Suprapubic skin (tissue), 4 donors: ENCODE measurements at places on chromosomes 16 and 17. TPM values are rescaled to one million over a fixed set of nuclear protein-coding genes. Genes with fewer than 3 reads are reported as not detected.

DNA sequence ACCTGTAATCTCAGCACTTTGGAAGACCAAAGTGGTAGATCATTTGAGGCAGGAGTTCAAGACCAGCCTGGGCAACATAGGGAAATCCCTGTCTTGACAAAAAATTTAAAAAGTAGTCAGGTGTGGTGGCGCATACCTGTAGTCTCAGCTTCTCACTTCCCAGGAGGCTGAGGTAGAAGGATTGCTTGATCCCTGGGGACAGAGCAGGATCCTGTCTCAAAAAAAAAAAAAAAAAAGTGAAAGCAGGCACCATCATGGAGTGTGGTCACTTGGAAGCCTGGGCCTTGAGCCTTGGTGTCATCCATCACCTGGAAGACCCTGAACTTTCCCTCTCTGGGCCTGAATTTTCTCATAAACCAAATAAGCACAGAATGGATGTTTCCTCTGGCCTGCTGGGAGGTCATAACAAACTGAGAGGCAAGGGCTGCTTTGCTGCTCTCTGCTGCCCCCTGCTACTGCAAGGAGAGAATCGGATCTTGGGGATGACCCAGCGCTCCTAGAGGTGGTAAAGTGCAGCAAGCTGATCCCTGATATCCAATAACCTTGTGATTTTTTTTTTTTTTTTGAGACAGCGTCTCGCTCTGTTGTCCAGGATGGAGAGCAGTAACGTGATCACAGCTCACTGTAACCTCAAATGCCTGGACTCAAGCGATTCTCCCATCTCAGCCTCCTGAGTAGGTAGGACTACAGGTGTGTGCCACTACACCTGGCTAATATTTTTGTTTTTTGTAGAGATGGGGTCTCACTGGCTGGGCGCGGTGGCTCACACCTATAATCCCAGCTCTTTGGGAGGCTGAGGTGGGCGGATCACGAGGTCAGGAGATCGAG is 75.9 kb upstream of the RNU2-1 start:
- DNase-seq = peak; percentile 44

- DNase-seq = no peak
Measured at GRCh38 chr17:37360632-37361031, 15.2 kb upstream of the C17orf78 start.

DNA sequence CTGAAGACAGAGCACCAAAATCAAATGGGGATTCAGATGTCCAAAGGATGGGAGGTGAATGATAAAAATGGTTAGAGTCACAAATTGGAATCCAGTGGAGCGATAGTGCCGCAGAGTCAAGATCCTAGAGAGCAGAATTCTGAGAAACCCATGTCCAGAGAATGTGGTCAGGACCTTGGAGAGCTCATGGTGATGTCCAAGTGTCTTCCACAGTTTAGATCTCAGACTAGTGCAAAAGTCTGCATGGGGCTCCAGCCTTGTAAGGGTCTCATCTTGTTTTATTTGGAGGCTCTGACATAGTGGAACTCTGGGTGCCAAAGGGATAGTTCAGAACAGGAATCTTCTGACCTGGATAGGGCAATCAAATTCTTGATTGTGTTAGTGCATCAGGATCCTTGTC is 245.9 kb upstream of the HSBP1 start:
- DNase-seq = no peak

DNA sequence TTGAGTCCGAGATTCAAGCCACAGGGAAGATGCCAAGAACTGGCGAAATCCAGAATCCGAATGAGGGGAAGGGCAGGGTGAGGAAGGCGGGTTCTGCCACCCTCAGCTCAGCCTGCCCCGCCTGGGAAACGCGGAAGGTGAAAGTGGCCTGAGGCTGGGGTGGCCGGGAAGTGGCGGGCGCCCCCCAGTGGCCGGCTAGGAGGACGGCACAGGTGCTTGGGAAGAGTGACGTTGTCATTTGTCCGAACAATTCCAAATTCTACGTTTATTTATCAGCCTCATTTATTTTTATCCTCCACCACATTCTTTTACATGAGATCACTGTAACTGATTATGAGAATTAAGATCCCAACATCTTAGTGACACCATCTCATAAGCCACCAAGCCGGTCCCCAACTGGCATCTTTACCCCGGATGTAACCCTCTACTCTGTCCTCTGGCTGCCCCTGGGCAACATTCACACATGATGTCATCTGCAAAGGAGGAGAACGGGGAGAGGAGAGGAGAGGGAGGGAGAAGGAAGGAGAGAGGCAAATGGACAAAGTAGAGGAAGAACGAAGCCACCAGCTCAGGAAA is 21.3 kb downstream of the SRCIN1 start:
- DNase-seq = no peak

DNA sequence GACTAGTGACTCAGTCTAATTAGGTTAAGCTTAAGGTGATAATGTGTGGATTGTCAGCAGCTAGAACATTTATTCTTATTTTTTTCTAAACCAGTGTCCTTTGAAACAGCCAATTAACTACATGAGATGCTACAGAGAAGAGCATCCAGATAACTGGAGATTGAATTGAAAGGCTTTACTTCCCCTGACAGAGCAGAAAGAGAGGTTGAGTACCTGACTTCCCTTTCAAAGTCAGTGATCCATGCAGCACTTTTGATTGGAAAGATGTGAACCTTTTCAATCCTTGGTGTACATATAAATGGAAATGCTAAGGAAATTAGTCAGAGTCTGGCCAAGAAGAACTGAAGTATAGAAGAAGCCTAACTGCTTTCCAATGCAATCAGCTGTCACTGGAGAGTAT is 653.8 kb downstream of the CDH8 start:
- DNase-seq = no peak

GRCh38 chr17:75153780-75154194 is 525 bp downstream of the JPT1 start:
- DNase-seq = peak; percentile 68

DNA sequence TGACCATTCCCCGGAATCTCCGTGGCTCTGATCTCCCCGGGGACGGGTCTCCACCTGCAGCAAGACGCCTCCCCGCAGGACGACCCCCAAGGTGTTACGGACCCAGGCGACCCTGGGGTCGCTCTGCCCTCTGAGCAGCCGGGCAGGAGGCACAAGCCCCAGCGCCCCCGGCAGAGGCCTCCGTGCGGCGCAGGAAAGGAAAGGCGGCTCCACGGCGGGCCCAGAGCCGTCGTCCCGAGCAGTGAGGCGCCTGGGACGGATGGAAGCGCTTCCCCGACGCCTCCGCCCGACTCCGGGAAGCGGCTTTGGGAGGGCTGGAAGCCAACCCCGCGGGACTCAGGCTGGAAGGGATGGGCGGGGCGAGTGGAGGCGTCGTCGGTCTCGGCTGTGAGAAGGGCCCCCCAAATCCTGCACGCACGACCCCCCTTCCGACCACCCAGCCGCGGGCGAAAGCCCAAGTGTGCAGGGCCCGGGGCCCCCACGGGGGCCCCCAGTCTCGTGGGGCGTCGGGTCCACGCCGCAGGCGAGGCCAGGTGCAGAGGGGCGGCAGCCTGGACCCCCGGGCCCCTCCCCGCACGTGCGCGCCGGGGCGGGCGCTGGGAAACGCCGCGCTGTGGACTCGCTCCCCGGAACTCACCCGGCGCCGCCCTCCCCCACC is 32.7 kb upstream of the RPH3AL start:
- no peak for DNase-seq

DNA sequence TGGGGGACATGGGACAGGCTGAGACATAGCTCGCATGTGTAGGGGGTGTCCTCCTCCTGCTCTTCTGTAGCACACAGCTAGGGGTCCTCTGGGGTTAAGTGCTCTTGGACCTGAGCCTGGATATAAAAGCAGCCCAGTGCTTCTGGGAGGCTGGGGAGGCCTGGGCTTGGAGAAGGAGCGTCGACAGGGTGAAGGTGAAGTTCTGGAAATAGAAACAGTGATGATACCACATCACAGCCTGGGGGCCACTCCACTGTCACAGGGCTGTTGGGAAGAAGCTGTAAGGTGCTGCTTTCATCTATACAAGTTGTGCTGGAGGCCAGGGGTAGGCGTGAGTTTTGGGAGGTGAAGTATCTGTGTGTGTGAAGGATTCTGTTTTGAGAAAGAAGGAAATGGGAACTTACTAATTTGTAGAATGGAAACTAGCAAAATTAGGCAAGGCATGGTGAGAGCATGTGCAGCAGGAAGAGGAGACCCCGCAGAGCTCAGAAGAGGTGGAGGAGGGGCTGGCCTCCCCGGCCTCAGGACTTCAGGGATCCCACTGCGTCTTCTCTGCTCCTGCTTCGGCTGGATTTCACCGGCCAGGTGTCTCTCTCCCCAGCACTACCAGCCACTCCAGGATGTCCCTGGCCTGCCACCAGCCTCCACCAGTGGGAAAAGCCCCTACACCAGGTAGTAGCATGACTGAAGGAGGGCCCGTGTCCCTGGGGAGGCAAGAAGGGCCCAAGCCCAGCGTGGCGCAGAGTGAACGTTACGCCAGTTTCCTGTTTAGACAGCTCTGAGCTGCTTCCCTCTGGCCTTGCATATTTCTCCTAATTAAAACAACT is 19.4 kb downstream of the PLCG2 start:
- DNase-seq = no peak

- DNase-seq = no peak
Measured at GRCh38 chr16:4488499-4488967, 12.3 kb downstream of the HMOX2 start.

GUCY2D gene
- total RNA-seq = not detected

TMEM238L gene
- 2.0 TPM for total RNA-seq

NGFR gene
- 26.8 TPM for total RNA-seq

TERF2IP gene
- 42.2 TPM for total RNA-seq

GPRC5B gene
- 7.8 TPM for total RNA-seq
